Amygdala (tissue), 56 donors: ENCODE measurements at places on chromosomes 5 and 9.

GRCh38 chr9:137070906-137071275, 534 bp upstream of the SAPCD2 start:
- DNase-seq = peak; percentile 75

DNA sequence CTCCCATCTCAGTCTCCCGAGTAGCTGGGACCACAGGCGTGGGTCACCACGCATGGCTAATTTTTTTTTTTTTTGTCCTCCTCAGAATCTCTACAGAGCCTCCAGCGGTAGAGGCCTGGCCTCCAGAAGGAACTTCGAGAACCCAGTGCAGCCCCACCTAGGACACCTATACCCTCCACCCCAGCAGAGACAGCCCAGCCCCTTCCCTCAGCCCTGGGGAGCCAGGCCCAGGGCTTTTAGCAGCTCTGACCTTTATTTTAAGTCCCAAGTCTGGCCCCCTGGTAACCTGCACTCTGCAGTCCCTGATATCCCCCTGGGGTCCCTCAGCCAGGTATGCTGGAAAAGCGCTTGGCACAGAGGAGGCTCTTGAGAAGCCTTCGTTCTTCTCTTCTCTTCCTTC, 5.2 kb downstream of the GLIPR2 start:
- DNase-seq = no peak

- DNase-seq = no peak
Observed at GRCh38 chr5:168822745-168823281, 243.6 kb upstream of the PANK3 start.

DNA sequence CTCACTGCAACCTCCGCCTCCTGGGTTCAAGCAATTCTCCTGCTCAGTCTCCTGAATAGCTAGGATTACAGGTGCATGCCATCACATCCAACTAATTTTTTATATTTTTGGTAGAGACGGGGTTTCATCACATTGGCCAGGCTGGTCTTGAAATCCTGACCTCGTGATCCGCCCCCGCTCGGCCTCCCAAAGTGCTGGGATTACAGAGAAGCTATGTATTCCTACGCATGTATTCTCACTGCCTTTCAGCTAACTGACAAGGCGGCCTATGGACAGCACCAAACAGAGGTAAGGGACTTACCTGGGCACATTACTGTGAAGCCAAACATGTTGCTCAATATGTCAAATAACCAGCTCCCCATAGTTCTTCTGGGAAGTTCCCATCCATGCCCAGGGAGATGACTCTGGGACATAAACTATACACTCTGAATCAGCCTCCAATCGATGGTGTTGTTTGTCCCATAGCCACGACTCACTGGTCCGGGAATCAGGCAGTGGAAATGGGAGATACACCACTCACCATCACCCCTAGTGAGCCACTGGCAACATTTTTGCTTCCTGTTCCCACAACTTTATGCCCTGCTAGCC, 114.6 kb downstream of the SYK start:
- no peak for DNase-seq

GRCh38 chr9:70625078-70625477, 210.6 kb upstream of the KLF9 start:
- no peak for DNase-seq

GRCh38 chr5:81533629-81534405, 139.9 kb upstream of the ACOT12 start:
- DNase-seq = no peak
